Fibroblast of skin of right quadriceps (primary cell): ENCODE measurements at places on chromosomes 5 and 9.

- peak; percentile 11 for DNase-seq
Observed at GRCh38 chr5:133565993-133566392, 46.3 kb downstream of the FSTL4 start.

DNA sequence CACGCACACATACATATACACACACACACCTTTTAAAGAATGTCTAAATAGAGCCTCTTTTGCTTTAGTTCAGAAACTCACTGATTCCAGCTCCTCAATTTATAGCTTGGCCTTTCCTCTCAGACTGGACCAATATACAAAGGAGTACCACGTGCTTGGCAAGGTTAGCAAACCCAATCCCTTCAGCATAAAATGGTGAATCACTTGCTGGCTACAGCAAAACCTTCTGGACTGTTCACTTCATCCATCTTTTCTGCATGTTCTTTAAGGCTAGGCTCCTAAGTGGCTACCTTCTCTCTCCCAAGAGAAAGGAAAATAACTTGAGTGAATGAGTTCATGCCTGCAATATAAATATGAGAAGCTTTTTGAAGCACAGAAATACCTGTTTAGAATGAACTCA, 109.7 kb downstream of the LPAR1 start:
- DNase-seq = no peak

DNA sequence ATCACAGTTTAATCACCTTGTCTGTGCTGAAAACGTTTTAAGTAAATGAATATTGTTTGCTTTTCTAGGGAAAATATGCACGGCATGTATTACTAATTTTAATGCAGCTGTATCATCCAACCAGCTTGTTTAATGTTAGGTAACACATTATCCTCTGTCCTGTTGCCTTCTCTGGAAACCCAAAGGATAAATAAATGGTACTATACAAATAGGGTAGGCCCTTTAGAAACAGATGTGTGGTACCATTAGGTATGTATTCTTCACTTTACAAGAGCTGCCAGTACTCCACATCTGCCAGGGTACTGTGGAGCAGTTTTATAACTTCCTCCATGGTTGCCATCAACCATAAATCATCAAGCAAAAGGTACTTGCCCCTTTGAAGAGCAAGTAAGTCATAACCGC, 42.9 kb downstream of the FAF2 start:
- DNase-seq = no peak

GRCh38 chr5:171633776-171634470, 151.7 kb upstream of the SMIM23 start:
- DNase-seq = no peak

GRCh38 chr5:102998224-102998623, 121.7 kb downstream of the GIN1 start:
- no peak for DNase-seq

GRCh38 chr9:98602839-98603500, 105.8 kb downstream of the GABBR2 start:
- DNase-seq = no peak

GRCh38 chr5:81420039-81420667, 26.2 kb upstream of the ACOT12 start:
- DNase-seq = peak; percentile 92

DNA sequence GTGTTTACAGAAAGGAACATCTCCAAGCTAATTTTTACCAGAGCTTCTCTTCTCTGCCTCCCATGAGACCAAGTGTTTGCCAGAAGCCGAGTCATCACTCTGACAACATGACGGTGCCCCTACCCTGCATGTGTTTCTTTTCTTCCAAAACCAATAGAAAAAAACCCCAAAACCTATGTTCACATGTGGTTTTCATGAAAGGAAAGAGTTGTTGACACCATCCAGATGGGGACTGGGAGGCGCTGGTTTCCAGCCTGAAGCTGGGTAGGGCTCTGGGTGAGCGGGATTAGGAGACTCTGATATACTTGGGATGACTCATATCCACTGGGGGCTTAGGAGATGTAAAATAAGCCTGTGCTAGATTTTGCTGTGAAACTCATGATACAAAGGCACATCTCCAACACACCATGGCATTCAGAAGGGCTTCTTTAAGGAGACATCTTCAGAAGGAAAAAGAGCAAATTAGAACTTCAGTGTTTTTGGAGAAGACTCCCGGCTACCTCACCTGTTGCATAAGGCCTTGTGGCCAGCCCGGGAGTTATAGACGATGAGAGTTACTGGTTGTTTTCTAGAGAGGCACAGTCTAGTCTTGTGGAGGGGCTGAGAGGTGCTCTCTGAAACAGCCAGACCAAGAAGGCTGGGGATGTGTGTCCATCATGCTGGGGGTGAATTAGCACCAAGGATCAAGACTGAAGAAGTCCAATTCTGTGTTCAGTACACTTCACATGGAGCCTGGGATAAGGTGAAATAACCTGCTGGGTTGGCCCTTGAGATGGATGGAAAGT, 108.9 kb upstream of the LHFPL2 start:
- DNase-seq = peak; percentile 97

DNA sequence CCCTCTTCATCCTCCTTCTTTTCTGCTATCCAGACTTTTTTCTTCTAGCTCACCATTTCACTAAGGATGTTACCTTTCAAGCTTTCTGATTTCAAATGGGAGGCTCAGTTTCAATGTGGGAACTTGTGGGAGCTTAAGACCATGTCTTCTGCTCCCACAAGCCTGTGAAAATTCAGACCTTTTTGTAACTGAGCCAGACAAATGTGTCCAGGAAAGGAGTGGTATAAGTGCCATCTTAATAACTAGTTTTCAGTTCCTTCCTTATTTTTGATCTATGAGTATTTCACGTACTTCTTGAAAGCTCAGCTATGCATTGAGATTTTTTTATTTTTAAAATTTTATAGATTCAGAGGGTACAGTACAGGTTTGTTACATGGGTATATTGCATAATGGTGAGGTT, 4.6 kb upstream of the ERCC6L2 start:
- DNase-seq = no peak

GRCh38 chr9:108474356-108474755, 381.4 kb downstream of the ACTL7B start:
- DNase-seq = peak; percentile 13

DNA sequence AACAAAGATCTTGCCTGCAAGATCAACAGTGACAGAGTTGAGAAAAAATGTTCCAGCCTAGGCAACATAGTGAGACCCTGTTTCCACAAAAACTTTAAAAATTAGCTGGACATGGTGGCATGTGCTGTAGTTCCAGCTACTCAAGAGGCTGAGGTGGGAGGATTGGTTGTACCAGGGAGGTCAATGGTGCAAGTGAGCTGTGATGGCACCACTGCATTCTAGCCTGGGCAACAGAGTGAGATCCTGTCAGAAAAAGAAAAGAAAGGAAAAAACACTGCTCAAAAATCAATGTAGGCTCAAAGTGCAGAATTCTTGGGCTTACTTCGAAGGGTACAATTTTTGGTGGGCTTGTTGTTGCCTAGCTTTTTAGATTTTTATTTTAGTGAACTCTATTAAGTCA, 145.4 kb downstream of the PLPPR1 start:
- no peak for DNase-seq

- DNase-seq = no peak
Observed at GRCh38 chr9:36725777-36726356, 153.2 kb downstream of the MELK start.

DNA sequence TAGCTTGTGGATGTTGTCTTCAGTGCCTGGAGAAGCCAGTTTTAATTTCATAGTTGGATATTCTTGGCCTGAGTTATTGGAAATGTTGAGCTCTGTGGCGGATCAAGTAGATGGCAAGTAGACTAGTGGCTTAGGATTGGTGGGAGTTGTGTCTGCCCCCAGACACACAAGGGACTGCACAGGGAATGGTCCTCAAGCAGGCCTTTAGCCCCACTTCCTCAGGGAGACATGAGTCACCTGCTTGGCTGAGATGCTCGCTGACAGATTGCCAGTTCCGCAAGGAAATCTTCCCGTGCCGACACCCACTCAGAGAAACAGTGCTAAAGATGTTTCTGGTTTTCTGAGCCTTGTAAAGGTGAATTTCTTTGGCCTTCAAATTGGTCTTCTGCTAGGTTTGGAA, 18.8 kb upstream of the CATSPER3 start:
- peak; percentile 43 for DNase-seq

GRCh38 chr5:99543841-99544240, 615.0 kb upstream of the CHD1 start:
- peak; percentile 2 for DNase-seq

GRCh38 chr5:107670087-107670931, 428 bp downstream of the EFNA5 start:
- peak; percentile 35 for DNase-seq

GRCh38 chr9:20355022-20355421, 267.3 kb downstream of the MLLT3 start:
- peak; percentile 92 for DNase-seq

- no peak for DNase-seq
Observed at GRCh38 chr5:74507370-74508005, 133.0 kb downstream of the ENC1 start.

DNA sequence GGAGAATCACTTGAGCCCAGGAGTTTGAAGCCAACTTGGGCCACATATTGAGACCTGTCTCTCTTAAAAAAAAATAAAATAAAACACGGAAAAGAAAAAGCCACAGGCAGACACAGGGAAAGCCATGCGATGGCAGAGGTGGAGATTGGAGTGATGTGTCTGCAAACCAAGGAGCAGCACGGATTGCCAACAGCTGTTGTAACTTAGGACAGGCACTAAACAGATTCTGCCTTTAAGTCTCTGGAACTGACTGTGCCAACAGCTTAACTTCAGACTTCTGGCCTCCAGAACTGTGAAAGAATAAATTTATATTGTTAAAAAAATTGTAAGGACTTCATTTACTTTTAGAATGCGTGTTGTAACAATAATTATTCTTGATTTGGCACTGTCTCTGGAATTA, 318.5 kb upstream of the CHD1 start:
- DNase-seq = no peak

DNA sequence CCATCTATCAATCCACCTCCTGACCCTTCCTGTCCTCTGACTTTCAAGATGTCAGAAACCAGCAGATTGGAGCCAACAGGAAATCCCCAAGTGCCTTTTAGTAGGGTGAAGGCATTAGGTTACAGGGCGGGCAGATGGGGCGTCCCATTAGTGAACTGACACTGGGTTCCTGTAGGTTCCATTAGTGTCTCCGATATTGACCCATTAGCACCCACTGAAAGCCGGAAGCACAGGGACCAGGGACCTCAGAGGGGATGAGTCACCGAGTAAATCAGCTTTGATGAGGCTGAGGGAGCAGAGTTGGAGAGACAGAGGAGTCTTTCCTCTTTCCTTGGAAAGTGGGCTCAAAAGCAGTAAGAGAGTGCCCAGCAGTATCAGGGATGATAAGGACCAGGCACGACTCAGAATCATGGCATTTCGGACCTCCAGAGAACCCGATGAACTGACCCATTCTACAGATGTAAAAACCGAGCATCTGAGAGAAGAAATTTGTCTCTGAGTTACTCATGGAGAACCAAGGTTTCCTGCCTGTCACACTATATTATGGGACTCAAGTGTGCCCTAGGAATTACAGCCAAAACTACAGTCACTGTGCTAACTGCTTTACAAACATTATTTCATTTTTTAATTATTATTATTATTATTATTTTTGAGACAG, 47.2 kb upstream of the FABP6 start:
- no peak for DNase-seq

DNA sequence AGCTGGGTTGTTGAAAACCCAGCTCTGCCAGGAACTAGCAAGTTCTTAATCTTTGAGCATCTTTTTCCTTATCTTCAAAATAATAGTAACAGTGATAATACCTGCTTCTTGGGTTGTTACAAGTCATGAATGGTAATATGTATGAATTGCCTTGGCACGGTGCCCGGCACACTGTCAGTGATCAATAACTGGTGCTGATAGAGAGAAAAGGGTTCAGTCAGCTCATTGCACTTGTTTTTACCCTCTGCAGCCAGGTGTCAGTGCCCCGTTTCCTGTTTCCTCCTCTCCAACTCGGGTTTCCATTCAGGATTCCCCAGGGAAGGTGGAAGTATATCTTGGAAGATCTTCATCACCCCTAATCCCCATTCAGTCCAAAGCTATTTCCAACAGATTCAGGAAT, 15.8 kb upstream of the NIPAL4 start:
- no peak for DNase-seq

DNA sequence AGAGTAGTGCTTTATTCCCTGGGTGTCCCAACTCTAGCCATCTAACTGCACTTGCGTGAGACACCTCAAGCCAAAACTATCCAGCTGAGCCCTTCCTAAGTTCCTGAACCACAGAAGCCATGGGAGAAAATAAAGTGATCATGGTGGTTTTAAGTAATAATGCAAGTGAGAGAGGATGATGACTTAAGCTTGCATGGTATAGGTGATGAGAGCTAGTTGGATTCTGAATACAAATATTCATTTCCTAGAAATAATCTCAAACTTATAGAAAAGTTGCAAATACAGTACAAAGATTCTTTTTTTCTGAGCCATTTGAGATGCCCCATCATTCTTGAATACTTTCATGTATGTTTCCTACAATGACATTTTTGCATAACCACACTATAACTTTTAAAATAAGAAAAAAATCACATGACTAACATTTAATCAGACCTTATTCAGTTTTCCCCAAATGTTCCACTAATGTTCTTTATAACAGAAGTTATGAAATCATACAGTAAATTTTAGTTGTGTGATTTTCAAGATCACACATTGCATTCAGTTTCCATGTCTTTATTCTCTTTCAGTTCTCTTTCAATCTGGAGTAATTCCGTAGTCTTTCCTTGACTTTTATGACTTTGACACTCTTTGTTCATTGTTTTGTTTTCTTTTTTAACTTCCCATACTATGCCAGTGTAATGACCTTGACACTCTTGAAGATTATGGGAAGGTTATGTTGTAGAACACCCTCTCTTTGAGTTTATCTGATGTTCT, 5.5 kb upstream of the AK3 start:
- DNase-seq = no peak

GRCh38 chr5:115736004-115736689, 80.3 kb downstream of the CDO1 start:
- no peak for DNase-seq

- no peak for DNase-seq
Observed at GRCh38 chr9:17928768-17929167, 349.9 kb downstream of the SH3GL2 start.

GRCh38 chr5:127001621-127002296, 28.6 kb downstream of the MARCHF3 start:
- DNase-seq = peak; percentile 97

- DNase-seq = no peak
Observed at GRCh38 chr5:40021007-40021406, 596.2 kb upstream of the DAB2 start.

- no peak for DNase-seq
Observed at GRCh38 chr9:131980267-131981016, 99.2 kb downstream of the MED27 start.

DNA sequence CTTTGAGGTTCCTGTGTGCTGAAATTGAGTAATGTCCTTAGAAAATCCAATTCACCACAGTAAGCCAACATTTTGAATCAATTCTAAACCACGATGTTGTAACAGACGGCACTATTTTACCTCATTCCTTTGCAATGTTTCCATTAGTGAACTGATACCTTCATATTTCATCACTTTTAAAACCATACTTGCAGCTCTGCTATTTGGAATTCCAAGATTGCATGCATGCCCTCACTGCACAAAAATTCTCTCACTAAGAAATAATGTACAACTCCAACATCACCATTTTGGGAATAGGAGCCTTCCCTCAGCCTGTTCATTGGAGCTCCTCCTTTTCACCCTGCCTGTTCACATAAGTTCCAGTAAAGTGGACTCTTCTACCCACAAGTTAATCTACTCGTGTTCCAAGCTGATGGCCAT, 74.8 kb upstream of the TGFBR1 start:
- peak; percentile 98 for DNase-seq
